ENCODE measurements at places on chromosomes 13 and 19.

- no peak for DNase-seq
These were observed 2.9 kb downstream of the SLC7A9 start for GRCh38 chr19:32866564-32867265.

DNA sequence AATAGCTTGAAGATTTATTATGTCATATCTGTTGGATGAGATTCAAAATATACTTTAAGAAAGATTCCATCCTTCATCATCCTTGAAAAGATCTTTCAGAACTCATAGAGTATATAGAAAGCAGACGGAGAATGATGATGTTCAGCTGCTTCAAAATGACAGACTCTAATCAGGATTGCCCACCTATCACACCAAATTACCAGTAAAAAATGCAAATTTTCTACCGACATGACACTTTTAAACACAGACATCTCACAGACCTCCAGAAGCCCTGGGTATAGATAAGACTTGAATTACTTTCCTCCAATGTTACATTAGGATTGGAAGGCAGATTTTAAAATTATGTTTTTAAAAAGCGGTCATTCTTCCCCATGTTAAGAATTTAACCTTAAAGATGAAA, 235.5 kb downstream of the GPC6 start:
- DNase-seq: no peak

DNA sequence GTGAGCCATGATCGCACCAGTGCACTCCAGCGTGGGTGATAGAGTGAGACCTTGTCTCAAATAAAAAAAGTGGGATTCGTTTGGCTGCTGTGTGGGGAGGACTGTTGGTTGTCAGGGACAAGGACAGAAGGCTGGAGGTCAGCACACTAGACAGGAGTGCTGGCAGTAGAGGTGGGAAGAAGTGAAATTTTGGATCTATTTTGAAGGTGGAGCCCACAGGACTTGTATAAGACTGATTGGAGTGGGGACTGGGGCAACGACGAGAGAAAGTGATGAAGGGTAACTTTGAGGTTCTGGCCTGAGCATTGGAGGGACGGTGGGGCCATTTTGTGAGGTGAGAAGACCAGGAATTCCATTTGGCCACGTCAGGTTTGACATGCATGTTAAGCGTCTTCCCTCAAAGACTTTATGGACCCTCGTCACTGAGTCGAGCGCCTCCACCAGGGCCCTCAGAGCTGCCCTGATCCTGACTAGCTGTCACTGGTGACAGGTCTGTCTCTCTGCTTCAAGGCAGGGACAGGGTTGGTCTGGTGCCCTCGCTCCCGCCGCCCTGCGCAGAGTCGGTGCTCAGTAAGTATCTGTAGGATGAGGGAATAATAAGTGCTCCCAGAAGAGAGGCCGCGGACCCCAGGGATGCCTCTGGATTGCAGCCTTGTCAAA, 673 bp downstream of the CTU1 start:
- DNase-seq: no peak

GRCh38 chr13:21291840-21292239, 115.4 kb downstream of the MRPL57 start:
- no peak for DNase-seq

- no peak for DNase-seq
These were observed 50.7 kb downstream of the ARHGAP35 start for GRCh38 chr19:46911456-46911855.

- DNase-seq: no peak
These were observed 146.9 kb downstream of the KDM4B start for GRCh38 chr19:5115771-5116202.

DNA sequence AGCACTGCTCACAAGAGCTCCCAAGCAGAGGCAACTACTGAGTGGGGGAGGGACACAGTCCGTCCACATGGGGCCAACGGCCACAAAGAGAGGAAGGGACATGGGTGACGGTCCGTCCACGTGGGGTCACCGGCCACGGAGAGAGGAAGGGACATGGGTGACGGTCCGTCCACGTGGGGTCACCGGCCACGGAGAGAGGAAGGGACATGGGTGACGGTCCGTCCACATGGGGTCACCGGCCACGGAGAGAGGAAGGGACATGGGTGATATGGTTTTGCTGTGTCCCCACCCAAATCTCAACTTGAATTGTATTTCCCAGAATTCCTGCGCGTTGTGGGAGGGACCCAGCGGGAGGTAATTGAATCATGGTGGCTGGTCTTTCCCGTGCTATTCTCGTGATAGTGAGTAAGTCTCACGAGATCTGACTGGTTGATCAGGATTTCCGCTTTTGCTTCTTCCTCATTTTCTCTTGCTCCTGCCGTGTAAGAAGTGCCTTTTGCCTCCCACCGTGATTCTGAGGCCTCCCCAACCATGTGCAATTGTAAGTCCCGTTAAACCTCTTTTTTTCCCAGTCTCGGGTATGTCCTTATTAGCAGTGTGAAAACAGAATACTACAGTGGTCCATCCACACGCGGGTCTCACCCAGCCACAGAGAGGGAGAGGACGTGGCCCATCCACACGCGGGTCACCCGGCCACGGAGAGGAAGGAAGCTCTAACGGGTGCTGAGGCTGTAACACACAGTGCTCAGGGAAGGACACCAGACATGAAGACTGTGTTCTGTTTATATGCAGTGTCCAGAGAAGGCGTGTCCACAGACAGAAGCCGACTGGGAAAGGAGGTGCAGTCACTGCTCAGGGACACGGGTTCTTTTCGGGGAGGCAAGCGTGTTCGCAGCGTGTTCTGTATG, 48.5 kb downstream of the GAS6 start:
- DNase-seq: no peak

- DNase-seq: no peak
These were observed 5.3 kb downstream of the ZNF296 start for GRCh38 chr19:45070861-45071544.

Measured in NCI-H1436 treated with DMSO at 0.1 percent for 48 hours (cell line).